ENCODE measurements at places on chromosomes 1 and 21. TPM values are rescaled to one million over a fixed set of nuclear protein-coding genes. Genes with fewer than 3 reads are reported as not detected.

GRCh38 chr21:28561772-28562171 lies 430.9 kb downstream of the LTN1 start:
- DNase-seq: no peak

- DNase-seq: no peak
These were observed 454.0 kb downstream of the PLPP3 start for GRCh38 chr1:56125316-56125715.

GRCh38 chr21:32560896-32561295 lies 24.4 kb downstream of the TCP10L start:
- no peak for DNase-seq

GRCh38 chr1:183580281-183580682 lies 10.0 kb downstream of the NCF2 start:
- DNase-seq: peak; percentile 27

DNA sequence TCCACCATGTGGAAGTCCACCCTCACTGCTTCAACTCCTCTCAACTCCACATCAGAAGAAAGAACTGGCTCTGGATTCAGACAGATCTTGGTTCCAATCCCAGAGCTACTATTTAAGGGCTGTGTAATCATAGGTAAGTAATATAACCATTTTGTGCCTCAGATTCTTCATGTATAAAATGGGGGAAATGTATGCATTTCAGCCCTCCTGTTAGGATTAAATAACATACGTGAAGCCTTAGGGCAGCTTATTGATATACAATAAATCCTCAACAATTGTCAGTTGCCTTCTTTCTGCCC lies 23.3 kb downstream of the OTUD7B start:
- no peak for DNase-seq

GRCh38 chr1:110211496-110212168 lies 1.5 kb downstream of the KCNC4 start:
- DNase-seq: no peak

- no peak for DNase-seq
These were observed 6.0 kb upstream of the CITED4 start for GRCh38 chr1:40868051-40868723.

DNA sequence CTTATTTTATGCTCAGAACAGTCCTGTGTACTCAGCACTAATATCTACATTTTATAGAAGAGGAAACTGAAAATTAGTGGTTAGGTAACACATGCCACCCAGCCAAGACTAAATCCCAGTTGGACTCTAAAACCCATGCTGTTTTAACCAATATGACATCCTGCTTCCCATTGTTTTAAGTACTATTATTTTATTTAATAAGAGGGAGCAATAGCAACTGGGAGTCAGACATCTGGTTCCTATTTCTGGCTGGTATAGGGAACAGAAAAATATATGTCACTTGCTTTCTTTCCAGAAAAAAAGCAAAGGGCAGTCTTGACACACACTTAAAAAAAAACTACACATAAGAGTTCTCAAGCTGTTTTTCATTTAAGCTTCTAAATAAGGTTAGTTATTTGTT lies 11.9 kb downstream of the KLHL12 start:
- no peak for DNase-seq

ANKRD34A gene
- 0.58 TPM for polyA plus RNA-seq

GRCh38 chr1:71046891-71047634 lies 553 bp downstream of the PTGER3 start:
- no peak for DNase-seq

GRCh38 chr1:113835686-113836290 lies 23.5 kb upstream of the RSBN1 start:
- peak; percentile 57 for DNase-seq

DNA sequence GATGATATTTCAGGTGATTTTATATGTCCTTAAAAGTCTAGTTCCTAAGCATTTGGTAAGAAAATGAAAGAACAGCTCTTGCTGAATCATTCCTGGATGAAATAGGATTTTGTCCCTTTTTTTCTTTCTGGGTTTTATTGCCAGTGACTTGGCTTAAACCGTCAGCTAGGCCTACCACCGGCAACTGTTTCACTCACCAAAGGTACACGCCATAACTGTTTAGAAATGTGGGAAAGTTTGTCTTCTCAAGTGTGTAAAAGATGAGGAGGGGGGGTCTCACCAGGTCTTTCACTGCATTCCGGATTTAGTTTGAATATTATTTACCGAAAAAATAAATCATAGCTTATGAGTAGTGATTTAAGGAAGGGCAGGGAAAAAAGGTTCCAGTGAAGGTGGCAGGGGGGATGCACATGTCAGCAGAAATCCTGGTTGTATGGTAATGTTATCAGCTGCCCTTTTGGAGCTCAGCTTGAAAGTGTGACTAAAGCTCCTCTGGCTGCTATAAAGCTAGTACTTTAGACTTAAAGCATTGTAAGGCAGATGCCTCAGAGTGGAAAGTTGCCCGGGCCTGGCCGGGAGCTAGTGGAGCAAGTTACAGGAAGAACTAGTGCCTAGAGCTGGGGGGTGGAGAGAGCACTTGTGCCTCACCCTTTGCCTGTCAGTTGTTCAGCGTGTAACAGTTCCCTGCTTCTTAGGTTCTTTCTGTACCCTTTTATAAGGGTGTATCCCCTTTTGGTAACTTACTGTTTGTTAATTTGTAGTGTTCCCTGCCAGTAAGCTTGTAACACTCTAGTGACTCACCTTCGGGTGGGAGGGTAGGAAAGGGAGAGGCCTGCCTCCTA lies 3.1 kb downstream of the ATP1A1 start:
- DNase-seq: peak; percentile 55

Measured in muscle of arm (tissue), 14 donors.